ENCODE measurements at places on chromosomes 5 and 9.

DNA sequence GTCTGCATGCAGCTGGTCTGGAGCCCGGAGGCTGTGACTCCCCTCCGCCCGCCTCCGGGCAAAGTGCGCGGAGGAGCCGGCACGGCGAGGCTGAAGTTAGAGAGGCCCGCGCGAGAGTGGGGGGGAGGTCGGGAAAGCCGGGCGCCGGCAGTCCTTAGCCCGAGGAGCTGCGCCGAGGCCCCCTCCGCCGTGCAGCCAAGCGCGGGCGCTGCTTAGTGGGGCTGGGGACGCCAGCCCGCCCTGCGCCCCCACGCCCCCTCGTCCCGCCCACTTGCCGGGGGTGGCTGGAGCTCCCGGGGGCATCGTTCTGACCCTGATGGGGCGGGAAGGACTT, 403 bp downstream of the NINJ1 start:
- DNase-seq: no peak

DNA sequence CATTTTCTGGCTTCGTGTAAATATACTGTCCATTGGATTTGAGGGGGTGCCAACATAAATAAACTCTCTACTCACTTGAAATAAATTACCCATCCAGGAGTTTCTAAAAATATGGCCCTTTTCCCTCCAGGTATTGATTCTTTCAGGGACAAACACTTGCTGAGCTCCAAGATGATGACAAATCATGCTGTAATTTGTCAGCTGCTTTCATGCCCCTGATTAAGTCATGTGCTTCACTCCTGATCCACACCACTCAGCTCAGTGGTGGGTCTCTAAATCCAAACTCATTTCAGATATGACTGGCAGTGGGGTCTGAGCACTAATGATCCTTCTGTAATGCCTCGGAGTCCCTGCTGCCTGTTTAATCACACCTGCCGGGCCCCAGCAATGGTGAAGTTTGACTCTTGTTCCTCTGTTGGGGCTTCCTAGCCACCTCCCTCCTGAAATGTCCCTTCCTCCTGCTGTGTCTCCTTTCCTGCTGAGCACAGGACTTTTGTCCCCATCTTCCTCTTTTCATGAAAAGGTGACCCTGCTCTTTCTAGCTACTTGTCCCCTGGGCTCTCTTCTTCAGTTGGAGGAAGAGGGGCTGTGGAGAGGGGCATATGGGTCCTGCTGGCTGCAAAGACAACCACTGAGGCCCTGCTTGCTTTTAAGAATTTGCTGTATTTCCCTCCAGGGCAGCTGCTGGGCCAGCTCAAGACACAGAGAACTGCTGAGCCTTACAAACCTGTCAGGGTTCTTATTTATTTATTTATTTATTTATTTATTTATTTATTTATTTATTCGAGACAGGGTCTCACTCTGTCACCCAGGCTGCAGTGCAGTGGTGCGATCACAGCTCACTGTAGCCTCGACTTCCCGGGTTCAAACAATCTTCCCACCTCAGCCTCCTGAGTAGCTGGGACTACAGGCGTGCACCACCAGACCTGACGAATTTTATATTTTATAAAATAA, 200.0 kb downstream of the ATP10B start:
- DNase-seq: no peak

DNA sequence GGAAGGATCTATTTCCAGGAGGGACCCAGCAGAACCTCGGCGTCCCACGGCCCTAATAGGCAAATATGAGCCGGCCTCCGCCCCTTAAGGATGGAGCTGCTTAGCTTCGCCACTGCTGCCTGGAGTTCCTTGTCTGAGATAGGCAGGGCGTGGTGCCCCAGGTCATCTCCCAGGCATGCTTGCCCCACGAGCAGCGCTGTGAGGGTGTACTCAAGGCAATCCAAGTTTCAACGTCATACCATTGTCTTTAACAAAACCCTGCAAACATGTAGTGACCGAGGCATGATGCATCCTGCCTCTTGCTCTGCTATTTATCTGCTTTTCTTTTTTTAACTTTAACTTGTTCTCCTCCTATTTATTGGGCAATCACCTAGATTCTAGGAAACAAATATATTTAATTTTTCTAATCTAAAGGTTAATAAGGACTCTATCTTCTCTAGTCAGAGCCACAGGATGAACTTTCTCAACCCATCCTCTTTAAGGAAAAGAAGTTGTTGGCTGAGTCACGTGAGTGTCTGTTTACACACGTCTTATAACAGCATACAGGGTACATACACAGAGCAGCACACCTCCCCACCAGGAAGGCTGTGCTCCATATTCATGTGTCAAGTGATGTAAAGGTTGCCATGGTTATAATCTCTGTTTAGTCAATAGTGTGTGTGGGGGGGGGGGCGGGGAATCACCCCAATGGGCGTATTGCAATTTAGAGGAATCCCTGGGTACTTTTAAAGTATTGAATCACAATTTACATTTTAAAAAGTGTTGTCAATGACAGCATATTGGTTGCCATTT, 27.3 kb upstream of the ZSWIM6 start:
- no peak for DNase-seq

DNA sequence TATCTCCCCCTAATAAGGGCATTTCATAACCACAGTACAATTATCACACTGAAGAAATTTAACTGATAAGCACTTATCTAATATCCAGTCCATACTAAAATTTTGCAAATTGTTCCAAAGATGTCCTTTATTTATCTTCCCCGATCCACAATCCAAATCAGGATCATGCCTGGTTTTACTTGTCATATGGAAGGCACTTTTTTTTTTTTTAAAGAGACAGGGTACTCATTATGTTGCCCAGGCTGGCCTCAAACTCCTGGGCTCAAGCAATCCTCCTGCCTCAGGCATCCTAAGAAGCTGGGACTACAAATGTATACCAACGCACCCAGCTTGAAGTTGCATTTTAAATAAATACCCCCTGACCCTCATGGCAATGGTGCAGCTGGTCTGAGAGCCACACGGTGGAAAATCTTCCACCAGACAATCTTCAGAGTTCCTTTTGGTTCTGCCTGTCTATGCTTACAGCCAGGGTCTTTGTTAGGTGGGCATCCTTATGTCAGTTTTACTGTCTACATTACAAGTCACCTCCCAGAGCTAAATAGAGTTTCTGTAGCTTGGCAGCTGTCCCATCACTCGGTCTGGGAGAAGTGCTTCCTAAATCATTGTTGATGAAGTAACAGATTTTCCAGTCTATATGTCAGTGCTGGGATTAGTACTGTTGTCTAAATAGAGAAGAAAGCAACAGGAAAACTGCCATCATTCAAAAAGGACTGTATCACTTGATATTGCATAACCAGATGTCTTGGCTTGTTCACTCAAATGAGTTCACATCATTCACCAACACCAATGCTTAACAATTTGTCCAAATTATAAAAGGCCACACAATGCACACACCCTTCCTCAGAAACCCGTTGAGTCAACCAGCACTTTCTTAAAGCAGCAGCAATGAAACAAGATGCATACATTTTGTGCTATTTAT, 26.4 kb downstream of the PTPN3 start:
- DNase-seq: no peak

- DNase-seq: peak; percentile 11
These were observed 143.4 kb upstream of the CDH6 start for GRCh38 chr5:31049936-31050704.

DNA sequence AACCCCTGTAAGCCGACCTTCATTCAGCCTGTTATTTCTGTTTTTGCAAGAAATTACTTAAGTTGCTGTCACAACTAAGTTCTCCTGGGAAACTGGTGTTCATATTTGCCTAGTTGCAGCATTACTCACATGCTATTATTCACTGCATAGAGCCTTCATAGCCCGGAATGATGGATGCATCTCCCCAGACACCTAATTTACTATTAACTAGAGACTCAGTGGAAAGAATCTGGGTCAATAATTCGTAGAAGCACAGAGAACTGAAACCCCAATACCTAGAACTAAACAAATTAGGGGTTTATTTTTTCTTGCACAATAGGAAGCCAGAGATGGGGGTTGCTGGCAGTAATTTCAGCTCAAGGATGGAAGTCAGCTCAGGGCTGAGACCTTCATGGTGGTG, 45.7 kb upstream of the FAM170A start:
- no peak for DNase-seq

GRCh38 chr9:131330814-131331600, 41.5 kb downstream of the PLPP7 start:
- DNase-seq: no peak

DNA sequence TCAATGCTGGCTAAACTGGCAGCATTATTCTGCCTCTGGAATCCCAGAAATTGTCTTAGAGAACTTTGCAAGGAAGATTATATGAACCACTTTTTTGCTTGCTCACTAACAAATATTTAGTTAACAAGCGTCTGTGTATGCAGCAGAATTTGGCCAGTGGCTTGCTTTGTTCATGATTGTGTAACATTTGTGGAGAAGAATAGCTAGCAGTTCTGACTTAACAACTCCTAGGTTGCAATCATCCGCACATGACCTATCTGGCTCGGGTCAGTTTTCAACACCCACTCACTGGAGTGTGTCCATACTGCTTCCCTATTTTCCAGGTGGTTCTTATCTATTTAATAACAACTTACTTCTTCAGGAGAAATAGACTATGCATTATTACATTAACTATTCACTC, 98.5 kb downstream of the SNX18 start:
- DNase-seq: no peak

- no peak for DNase-seq
These were observed 14.9 kb upstream of the TMEM252 start for GRCh38 chr9:68555437-68556150.

GRCh38 chr9:20355022-20355421, 267.3 kb downstream of the MLLT3 start:
- DNase-seq: no peak

GRCh38 chr9:131442351-131442750, 48.5 kb downstream of the PRRC2B start:
- no peak for DNase-seq

DNA sequence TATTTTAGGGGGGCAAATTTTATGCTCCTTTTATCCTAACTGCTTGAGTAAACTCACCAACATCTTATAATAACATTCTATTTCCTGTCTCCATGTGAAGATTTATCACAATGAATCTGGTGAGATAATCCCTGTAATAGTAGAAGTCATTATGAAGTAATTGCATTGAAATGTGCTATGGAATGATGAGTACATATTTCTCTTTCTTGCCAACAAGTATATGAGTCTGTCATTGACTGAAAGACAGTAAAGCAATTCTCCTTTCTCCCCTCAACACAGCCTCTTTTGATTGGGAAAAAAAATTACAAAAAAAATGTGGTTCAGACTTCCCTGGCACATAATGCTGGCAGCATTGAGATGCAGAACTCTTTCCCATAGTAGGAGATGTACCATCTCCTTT, 459.2 kb upstream of the RGMB start:
- DNase-seq: peak; percentile 93

DNA sequence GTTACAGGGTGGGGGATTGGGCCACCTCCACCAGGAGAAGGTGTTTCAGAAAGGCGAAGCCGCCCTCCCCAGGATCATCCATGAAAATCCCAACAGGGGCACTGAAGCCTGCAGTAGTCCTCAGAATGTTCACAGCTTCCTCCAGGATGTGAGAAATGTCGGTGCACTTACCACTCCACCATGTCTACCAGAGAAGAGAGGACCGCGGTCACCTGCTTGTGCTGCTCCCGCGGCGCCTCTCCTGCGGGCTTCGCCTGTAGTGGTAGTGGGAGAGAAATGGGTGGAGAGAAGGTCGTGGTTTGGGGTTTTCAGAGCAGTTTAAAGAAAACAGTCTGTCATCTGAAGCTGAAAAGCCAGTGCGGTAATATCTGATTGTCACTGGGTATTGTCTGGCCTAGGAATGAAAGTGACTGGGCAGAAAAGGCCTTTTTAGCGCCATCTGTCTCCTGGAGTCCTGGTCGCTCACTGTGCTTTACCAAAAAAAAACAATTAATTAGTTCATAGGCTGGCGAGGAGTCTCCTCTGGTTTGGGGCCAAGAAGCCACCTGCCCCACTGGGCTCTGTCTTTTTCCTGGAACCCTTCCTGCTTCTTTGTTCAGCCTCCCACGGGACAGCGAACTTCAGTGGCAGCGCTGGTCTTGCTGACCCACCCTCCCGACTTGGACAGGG, 23.0 kb upstream of the PPP1R26 start:
- DNase-seq: no peak

- no peak for DNase-seq
These were observed 5.2 kb downstream of the SLC31A2 start for GRCh38 chr9:113155911-113156588.

- DNase-seq: peak; percentile 44
These were observed 538.2 kb upstream of the ZNF462 start for GRCh38 chr9:106324591-106325280.

- DNase-seq: no peak
These were observed 513.4 kb downstream of the CSNK1G3 start for GRCh38 chr5:124025306-124025845.

- DNase-seq: no peak
These were observed 633.6 kb downstream of the BNC2 start for GRCh38 chr9:16236882-16237281.

DNA sequence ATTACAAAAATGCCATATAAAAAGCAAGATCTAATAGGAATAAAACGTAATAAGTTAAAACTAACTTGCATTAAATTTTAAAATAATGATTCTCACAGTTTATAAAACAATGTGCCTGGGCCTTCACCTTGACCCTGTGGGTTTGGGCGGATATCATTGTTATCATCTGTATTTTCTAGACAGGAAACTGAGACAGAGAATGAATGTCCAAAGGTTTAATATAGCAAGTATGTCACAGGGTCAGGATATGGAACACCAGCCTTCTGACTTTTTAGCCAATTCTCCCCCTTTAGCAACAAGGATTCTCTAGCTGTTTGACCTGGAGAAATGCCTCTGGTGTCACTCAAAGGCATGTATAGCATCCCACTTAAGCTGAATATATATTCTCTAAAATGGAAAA, 67.2 kb downstream of the ITGA1 start:
- no peak for DNase-seq

- DNase-seq: no peak
These were observed 1.2 kb downstream of the UCK1 start for GRCh38 chr9:131529597-131530545.

GRCh38 chr9:20684875-20685696, 1.0 kb downstream of the FOCAD start:
- no peak for DNase-seq

- no peak for DNase-seq
These were observed 25.9 kb downstream of the MAPKAP1 start for GRCh38 chr9:125681086-125681622.

DNA sequence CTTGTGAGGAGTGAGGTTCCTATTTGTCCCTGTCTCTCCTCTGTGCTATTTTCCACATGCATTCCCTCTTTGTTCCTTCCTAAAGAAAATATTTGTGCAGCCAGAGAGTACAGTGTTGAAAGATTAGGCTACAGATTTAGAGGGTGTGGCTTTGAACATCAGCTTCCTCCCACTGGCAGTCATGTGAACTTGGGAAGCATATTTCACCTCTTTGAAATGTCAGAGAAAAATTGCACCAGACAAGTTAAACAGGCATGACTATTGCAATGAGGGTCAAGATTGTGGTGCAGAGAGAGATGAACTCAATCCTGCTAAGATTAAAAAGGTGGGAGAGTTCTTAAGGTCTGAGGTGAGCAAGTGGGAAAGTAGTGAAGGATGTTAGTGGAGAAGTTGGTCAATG, 641.0 kb downstream of the DNAH5 start:
- no peak for DNase-seq

DNA sequence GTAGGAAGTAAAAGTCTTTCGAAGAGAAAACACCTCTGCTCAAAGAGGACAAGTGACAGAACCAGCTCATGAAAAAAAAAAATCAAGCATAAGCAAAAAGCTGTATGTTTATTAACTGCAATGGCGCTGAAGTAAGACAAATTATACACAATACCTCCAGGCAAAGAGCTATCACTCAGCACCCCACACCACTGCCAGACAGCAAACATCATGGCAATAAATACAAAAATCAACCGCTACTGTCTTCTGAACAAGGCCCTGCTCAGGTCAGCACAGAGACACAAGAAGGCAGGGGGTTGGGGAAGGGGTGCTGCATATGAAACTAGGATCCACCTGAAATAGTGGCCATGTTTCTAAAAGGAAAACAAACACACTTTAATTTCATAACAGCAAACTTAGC, 50.4 kb downstream of the MAPKAP1 start:
- no peak for DNase-seq
